ENCODE measurements at places on chromosomes 12 and 14.

GRCh38 chr12:102379346-102380162 is 100.8 kb downstream of the IGF1 start:
- DNase-seq: no peak

DNA sequence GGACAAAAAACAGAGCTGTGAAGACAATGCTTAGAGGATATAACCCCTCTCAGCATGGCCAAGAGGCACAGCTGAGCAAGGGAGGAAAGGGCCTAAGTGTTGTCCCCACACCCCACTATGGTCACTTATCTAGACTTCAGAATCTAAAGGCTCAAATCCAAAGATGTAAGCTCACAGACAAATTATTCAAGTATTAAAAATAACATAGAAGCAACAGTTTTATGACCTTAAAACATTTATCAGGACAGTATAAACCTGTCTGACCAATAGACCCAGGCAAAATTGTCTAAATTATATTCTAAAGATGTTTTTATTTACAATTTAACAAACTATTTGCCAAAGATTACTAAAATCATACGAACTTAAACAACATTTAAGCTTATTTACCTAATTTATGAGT is 28.1 kb upstream of the PRICKLE1 start:
- DNase-seq: no peak

- DNase-seq: no peak
Measured at GRCh38 chr12:58450868-58451482, 469.3 kb downstream of the LRIG3 start.

- DNase-seq: no peak
Measured at GRCh38 chr14:101879529-101880336, 84.6 kb upstream of the DYNC1H1 start.

GRCh38 chr14:79016828-79017505 is 846.8 kb downstream of the NRXN3 start:
- no peak for DNase-seq

GRCh38 chr14:32134448-32135097 is 57.5 kb downstream of the ARHGAP5 start:
- no peak for DNase-seq

DNA sequence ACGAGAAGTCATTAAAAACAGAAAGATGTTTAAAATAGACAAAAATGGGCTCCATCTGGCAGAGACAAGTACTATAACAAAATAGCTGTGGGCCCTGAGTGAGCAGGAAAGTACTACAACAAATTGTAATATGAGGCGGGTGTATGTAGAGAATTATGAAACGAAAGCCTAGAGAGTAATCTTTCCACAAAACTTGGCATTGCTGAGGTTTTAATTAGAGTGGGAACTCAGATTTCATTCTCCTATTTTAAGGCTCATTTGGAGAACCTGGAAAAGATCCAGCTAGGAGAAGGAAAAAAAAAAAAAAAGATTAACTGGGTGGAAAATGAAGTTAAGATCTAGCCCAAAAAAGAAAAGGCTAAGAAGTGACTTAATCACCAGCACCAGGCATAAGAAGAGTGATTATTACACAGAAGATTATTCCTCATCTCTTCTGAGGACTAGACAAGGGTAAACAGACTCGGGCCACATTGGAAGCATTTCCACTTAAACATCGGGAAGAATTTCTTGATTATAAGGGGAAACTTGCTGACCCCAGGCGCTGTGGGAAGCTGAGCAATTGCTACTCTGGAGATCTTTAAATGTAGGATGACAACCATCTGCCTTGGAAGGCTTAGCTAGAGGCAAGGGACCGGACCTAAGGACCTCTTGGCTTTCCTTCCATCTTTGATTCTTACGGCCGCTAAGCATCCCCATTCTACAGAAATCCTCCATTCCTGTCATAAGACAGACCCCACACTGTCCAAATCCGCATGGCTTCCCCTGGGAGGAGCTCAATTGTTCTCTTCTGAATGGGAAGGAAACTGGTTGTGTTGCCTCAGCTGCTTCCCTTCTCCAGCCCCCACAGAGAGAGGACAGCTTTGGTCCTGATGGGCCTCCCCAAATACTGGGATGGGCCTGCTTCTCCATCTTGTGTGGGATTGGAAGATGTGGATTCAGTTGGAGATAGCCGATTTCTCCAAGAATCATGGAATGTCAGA is 40.6 kb downstream of the IGF1 start:
- no peak for DNase-seq
